Right atrium auricular region (tissue), 2 donors: ENCODE measurements at places on chromosomes 7 and 10. TPM values are rescaled to one million over a fixed set of nuclear protein-coding genes. Genes with fewer than 3 reads are reported as not detected.

The PAX2 gene
- not detected for total RNA-seq

DNA sequence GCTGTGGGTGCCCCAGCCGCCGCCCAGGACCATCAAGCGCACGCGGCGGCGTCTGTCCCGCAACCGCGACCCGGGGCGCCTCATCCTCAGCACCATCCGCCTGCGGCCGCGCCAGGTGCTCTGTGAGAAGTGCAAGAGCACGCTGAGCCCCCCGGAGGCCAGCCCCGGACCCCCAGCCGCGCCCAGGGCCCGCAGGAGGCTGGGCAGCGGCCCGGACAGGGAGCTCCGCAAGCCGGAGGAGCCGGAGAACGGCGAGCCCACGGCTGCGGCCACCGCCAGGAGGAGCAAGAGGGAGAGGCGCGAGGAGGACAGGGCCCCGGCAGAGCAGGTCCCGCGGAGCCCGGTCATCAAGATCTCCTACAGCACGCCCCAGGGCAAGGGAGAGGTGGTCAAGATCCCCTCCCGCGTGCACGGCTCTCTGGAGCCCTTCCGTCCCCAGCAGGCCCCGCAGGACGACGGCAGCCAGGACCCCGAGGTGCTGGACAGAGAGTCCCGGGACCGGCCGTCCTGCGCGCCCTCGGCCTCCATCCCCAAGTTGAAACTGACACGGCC is 8.0 kb downstream of the PWWP2B start:
- DNase-seq: no peak

DNA sequence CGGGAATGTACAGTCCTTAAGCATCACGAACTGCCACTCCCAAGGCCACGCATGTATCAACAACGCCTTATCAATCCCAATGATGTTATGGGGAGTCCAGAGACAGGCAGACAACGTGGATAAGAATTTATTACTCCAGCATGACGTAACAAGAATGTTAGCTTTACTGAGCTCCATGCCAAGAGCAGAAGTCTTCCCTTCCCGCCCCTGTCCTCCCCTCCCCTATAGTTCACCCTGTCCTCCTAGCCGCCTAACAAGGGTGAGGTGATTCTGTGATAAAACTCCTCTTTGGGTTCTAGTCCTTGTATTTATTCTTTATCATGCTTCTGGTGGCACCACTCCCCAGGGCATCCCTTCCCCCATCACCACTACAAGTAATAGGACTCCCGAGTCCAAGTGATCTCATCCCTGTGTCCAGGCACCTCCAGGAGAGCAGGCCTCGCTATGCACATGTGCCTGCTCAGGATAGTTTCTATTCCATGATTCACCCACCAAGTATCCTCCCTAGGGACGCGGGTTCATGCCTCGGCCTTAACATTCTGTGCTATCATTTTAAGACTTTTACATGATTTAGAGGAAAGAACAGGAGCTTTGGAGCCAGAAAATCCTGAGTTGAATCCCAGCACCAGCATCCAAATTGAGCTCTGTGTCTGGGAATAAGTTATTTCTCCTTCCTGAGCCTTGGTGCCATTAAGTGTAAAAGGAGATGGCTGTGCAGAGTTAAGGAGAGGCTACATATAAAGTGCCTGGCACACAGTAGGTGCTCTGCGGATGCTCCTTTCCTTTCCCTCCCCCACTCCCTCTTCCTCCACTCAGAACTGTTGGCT is 15.4 kb downstream of the GSDME start:
- peak; percentile 48 for DNase-seq

GRCh38 chr10:103635580-103635979 is 142.1 kb downstream of the NEURL1 start:
- DNase-seq: no peak

DNA sequence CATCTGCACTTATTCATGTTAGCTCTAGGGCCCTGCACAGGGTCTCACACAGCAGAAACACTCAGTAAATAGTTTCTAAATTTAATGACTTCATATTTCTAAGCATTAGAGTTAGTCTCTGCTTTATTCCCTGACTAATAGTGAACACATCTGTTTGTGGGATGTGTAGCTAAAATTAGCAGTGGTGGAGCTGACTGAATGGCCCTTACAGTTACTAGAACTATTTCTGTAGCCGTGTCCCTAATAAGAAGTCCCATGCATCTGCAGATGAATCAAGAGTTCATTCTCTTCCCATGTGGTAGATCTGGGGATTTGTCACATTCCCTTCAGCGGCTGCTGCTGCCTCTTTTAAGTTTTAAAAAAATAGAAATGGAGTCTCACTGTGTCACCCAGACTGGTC is 11.7 kb downstream of the MAP3K8 start:
- DNase-seq: no peak

- DNase-seq: no peak
These were observed 54.8 kb downstream of the SND1 start for GRCh38 chr7:127706766-127707165.

The ST7 gene
- 48.1 TPM for total RNA-seq

DNA sequence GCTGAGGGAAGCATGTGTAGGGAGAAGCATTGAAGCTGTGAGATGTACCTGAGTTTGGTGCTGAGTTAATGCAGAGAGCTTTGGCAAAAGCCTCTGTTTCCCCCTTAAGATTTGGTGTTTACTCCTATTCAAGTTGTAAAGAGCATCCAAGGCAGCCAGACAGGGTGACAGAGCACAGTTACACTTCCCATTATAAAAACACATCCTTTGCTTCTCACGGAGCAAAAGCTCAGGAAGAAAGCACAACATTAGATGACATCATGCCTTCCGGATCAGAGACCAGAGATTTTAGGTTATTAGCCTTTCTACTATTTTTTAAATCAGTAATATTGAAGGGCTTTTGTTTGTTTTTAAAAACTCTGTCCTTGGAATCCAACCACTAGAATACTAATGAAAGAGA is 182.9 kb downstream of the DOCK4 start:
- DNase-seq: no peak

DNA sequence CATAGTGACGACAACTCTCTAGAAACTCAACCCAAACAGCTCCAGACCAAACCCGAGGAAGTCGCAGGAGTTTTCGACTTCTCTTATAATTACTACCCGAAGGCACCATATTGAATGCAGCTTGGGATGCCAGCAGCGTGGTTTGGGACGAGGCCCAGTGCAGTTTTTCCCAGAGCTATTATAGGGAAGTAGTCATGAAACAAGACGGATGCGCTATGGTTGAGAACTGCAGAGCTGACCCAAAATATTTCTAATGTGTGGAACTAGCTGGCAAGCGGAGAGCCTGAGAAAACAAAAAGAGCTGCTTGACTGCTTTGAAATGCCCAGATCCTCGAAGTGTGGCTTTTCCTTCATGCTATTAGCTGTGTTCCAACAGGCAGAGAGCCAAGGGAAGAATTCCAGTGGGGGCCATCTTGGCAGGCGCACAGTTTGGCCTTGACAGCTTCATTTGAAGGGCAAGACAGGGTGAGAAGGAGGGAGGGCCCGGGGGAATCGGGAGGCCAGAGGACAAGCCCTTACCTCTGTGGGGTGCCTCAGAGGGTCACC is 122.7 kb downstream of the CUL2 start:
- no peak for DNase-seq

DNA sequence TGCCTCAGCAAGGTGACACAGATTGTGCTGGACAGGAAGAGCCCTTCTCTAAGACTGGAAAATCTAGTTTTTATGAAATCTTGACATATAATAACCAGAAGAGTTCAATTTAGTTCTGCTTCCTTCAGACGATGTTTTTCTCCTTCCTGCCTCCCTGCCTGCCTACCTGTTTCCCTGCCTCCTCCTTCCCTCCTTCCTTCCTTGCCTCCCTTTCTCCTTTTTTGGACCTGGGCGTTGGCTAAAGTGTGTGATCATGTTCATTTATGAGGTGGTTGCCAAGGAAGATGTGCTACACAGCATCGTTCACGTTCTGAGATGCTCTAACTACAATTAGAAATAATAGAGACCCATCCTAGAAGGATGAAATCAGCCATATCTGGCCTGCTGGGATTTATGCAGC is 224.6 kb downstream of the PHTF2 start:
- no peak for DNase-seq
